ENCODE measurements at places on chromosomes 4 and X.

DNA sequence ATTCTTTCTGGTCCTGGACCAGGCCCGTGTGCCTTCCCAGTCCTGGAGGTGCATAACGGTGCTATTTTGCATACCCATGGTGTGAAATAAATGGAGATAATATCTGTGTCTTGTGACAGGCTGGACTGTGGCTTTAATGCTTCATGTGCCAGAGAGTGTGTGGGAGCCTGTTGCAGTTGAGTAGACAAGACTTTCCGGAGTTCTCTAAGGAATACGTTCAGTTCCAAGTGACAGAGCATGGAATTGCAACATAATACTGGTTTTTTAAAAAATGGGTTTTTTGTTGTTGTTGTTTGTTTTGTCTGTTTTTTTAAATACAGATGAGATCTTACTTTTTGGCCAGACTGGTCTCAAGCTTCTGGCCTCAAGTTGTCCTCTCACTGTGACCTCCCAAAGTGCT lies 74.0 kb downstream of the HPRT1 start:
- no peak for DNase-seq

- no peak for DNase-seq
Observed at GRCh38 chr4:25903900-25904747, 9.9 kb upstream of the SMIM20 start.

- peak; percentile 22 for DNase-seq
Observed at GRCh38 chrX:21176921-21177571, 197.2 kb upstream of the CNKSR2 start.

- peak; percentile 79 for DNase-seq
Observed at GRCh38 chrX:7132335-7133049, 15.0 kb upstream of the STS start.

DNA sequence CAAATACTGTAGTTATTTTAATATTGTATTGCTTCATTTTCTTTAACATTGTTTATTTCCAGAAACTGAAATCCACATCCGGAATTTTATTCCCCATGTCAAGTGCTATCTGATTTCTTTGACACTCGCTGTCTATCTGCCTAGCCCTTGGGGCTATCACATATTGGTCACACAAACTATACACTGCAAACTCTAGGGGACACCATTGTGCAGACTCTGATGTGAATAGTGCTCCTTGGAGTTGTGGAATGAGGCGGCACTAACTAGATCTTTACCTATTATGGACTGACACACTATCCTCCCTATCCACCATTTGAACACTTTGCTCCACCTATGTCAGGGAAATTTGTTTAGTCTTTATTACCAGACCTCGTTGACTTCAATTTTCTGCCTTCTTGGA lies 534.5 kb downstream of the GLUD2 start:
- no peak for DNase-seq

- DNase-seq, result no peak
Observed at GRCh38 chr4:139798456-139798855, 132.8 kb downstream of the MGST2 start.
